ENCODE measurements at places on chromosomes 13 and 19.

- DNase-seq, result no peak
These were observed 548.2 kb downstream of the GPC5 start for GRCh38 chr13:91946498-91947070.

- DNase-seq, result no peak
These were observed 55.5 kb downstream of the EDNRB start for GRCh38 chr13:77863144-77863543.

- DNase-seq, result no peak
These were observed 30.1 kb upstream of the PEPD start for GRCh38 chr19:33551676-33552075.

DNA sequence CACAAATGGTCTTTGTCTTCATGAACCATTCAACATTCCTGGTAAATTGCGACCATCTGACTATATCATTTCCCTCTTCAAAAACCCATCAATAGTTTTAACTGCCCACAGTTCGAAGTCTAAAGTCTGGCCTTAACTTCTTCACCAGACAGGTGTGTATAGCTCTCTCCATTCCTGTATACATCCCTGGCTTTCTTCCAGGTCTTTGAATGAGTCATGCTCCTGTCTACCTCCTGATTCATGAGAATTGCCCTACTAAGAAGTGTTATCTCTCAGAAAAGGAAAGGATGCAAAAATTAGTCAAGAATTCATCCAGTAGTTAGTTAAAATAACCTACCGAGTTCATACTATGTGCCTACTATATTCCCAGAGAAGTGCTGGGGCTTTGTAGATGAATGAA is 225.0 kb downstream of the TBC1D4 start:
- DNase-seq, result no peak

GRCh38 chr13:21625366-21625765 is 21.4 kb upstream of the MICU2 start:
- DNase-seq, result no peak

- DNase-seq, result no peak
These were observed 1.4 kb upstream of the USF2 start for GRCh38 chr19:35267353-35267817.

- no peak for DNase-seq
These were observed 4.0 kb downstream of the COL4A1 start for GRCh38 chr13:110302997-110303396.

DNA sequence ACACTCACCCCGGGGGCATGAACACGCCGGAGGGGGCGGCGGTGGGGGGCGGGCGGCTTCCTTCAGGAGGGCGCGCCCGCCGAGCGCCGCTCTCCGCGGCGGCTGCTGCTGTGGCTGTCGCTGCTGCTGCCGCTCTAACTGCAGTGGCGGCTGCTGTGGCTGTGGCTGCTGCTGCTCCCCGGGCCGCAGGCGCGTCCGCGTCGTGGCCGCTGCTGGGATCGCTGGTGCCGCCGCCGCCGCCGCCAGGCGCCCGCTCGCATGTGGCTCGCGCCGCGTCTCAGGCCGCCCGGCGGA is at the start of gene BBC3:
Gene BBC3, minus strand, starts transcription at position 279 of the 294 bp plus-strand sequence. CDS start 2,768 bp downstream, outside the sequence.
- no peak for DNase-seq

GRCh38 chr19:18749362-18750231 is 41.5 kb downstream of the COMP start:
- DNase-seq, result no peak

- peak; percentile 68 for DNase-seq
These were observed 36.0 kb downstream of the MBNL2 start for GRCh38 chr13:97257800-97258799.

GRCh38 chr13:92781965-92782690 is 444.5 kb upstream of the GPC6 start:
- DNase-seq, result no peak

GRCh38 chr19:48501494-48502349 is 9.9 kb downstream of the LMTK3 start:
- DNase-seq, result no peak

GRCh38 chr19:16920816-16921529 is 32.2 kb downstream of the F2RL3 start:
- DNase-seq, result no peak

- no peak for DNase-seq
These were observed 182.2 kb downstream of the FOXO1 start for GRCh38 chr13:40484101-40484800.

GRCh38 chr19:45613926-45614725 is 12.1 kb upstream of the GPR4 start:
- DNase-seq, result peak; percentile 84

GRCh38 chr13:30082391-30082790 is 225.0 kb downstream of the KATNAL1 start:
- DNase-seq, result no peak

- DNase-seq, result peak; percentile 16
These were observed 731.0 kb downstream of the SLITRK1 start for GRCh38 chr13:83151308-83151660.

- DNase-seq, result no peak
These were observed 15.0 kb downstream of the PPP5C start for GRCh38 chr19:46361915-46362314.

- DNase-seq, result no peak
These were observed 116.5 kb upstream of the FBXL3 start for GRCh38 chr13:77143431-77143830.

GRCh38 chr19:27738569-27739193 is 1474.3 kb downstream of the UQCRFS1 start:
- no peak for DNase-seq

- DNase-seq, result no peak
These were observed 15.3 kb downstream of the ZNF574 start for GRCh38 chr19:42091300-42091699.

GRCh38 chr13:108708921-108709320 is 79.5 kb downstream of the MYO16 start:
- no peak for DNase-seq

- peak; percentile 29 for DNase-seq
These were observed 474 bp upstream of the IFT88 start for GRCh38 chr13:20566468-20566897.

DNA sequence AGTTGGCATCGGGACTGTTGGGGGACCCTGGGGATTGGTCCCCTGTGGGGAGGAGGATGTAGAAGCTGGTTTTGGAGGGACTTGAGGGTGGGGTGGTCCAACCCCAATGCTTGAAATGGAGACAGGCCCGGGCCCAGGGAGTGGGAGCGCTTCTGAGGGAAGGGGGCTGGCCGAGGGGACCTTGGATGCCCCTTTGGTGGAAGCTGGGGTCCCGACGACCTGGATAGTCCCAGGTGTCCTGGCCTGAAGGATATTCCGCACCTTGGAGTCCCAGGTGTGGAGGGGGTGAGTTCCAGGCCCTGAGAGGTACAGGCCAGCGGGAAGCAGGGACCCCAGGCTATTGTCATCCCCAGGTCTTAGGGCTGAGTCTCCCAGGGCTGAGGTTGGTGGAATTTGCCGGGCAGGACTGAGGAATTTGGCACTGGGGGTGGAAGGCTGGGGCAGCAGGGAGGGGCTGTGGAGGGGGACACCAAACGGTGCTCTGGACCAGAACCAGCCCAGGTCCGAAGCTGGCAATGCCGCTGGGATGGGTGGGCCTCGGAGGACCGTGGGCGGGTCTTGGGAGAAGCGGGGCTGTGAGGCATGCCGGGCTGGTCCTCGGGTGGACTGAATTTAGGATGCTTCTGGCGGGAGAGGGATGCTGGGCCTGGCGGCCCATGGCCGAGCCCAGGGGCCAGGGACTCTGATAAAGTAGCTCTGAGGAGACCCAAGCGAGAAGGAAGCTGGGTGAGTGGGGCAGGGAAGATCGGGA is 1.8 kb downstream of the HDGFL2 start:
- no peak for DNase-seq

- DNase-seq, result peak; percentile 22
These were observed at the start of gene ZNF677 for GRCh38 chr19:53254411-53255341. TSS of gene ZNF677 (minus strand) at chr19:53254873. CDS start at chr19:53251550, 3,323 bp downstream.

GRCh38 chr19:8609279-8610040 is 1.1 kb downstream of the ADAMTS10 start:
- no peak for DNase-seq

DNA sequence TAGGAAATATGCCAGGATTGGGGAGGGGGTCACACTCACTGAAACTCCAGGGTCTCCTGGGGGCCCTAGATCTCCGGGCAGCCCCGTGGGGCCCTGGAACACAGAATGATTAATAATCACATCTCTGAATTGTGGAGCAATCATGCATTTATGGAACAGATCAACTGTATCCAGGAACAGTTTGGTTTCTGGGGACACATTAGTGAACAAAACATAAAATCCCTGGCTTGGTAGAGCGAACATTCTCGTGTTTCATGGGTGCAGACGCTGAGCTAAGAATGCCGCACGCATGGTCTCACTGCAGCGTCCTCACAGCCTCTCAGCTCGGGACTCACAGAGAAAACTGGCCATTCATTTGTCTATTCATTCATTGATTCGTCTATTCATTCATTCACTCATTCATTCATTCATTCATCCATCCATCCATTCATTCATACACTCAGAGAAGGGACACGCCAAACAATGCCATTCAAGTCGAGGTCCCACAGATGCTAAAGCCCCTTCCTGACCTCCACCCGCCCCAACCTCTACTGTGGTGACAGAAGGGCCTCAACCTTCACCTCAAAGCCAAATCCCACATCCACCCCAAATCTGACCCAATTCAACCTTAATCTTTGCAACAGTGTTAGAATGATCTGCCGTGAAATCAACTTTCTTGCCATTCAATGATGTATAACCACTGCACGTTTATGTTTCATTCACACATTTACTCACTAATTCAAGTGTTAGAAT is 35.0 kb upstream of the OLFM2 start:
- no peak for DNase-seq

GRCh38 chr13:91868351-91868750 is 469.9 kb downstream of the GPC5 start:
- no peak for DNase-seq

- no peak for DNase-seq
These were observed 105.7 kb downstream of the DNAJC15 start for GRCh38 chr13:43129066-43129465.

DNA sequence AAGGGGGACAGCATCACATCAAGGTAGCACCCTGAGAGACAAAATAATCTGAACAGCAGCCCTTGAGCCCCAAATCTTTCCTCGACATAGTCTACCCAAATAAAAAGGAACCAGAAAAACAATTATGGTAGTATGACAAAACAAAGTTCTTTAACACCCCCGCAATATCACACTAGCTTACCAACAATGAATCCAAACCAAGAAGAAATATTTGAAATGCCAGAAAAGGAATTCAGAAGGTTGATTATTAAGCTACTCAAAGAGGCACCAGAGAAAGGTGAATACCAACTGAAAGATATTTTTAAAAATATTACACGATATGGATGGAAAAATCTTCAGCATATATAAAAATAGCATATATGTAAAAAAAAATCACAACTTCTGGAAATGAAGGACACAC is 252.9 kb upstream of the SLITRK6 start:
- no peak for DNase-seq

DNA sequence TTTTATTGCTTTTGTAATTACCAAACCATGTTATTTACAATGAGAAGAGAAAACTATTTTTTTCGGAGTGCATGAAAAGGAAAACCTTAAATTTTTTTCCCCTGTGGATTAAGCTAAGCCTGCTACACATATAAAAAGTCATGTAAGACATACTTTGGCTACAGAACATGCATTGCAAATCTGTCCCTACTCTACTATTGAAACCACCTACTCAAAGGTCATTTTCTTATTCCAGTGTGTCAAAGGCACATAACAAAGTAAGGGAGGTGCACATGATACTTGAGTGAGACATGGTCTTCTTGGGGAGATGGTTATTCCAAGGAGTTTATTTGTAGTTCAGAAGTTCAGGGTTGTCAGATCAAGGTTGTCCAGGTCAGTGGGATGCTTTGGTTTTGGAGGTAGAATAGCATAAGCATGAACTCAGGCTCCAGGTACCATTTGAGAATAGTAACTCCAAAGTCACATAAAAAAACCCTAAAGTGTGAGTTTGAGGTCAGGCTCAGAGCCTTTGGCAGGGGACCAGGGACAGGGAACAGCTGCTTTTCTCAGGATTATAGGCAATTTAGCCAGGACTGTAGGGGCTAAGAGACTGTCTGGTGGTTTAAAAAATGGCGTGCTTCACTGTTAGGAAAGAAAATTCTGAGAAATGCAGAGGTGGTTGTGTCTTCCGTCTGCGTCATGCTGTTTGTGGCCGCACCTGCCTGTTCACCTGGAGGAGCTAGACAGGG is 15.4 kb downstream of the FARP1 start:
- DNase-seq, result no peak

DNA sequence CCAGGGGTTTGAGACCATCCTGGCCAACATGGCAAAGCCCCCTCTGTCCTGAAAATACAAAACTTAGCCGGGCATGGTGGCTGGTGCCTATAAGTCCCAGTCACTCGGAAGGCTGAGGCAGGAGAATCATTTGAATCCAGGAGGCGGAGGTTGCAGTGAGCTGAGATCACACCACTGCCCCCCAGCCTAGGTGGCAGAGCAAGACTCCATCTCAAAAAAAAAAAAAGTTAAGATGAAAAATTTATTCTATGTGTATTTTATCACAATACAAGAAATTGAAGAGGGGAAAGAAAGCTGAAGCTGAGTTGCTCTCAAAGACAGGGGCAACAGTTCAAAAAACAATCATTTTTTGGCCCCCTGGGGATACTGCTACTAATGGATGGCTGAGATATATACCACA is 31.1 kb downstream of the INSR start:
- DNase-seq, result no peak

- no peak for DNase-seq
These were observed 354.9 kb downstream of the ENOX1 start for GRCh38 chr13:43431841-43432240.

- no peak for DNase-seq
These were observed 186.5 kb downstream of the MZT1 start for GRCh38 chr13:72540881-72541280.

GRCh38 chr19:38211151-38211591 is 12.9 kb downstream of the DPF1 start:
- no peak for DNase-seq

GRCh38 chr13:75825161-75825560 is 189.0 kb downstream of the LMO7 start:
- DNase-seq, result no peak

DNA sequence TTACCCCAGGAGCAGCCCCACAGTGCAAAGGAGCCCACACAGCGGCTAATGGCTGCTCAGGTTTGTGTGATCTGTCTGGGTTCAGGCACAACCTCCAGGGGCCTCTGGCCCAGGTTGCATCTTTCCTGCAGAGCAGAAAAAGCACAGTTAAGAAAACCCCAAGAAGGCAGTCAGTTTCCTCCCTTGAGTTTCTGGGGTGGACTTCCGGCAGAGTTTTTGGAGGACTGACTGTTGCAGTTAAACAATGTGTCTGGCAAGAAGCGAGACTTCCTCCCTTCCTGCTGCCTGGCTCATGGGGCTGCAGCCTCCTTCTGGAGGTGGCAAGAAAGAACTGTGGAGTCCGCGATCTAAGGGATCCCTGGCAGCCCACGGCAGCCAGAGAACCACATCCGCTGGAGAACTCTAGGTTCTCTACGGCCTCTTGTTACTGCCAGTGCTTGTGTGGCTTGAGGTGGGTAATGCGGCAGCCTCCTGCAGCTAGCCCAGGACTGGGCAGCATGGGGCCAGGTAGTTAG is 114.4 kb downstream of the ZDHHC20 start:
- no peak for DNase-seq

DNA sequence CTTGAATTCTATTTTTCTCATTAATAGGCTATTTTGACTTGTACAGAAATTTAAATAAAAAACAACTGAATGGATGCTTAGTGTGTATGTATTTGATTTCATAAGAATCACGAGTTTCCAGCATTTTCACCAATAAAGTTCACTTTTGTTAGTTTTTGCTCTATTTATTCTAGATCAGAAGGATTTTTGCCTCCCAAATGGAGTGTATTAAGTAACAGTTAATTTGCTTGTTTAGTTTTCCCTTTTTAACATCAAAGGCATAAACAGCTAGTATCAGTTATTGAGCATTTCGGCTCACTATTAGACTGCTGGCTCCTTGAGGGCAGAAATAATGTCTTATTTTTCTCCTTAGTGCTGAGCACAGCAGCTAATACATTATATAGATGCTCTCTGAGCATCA is 414.1 kb downstream of the FGF9 start:
- no peak for DNase-seq

GRCh38 chr13:89401264-89401675 is 1730.1 kb downstream of the SLITRK5 start:
- DNase-seq, result no peak
